ENCODE measurements at places on chromosomes 3 and 15. TPM values are rescaled to one million over a fixed set of nuclear protein-coding genes. Genes with fewer than 3 reads are reported as not detected.

ISL2 gene
- total RNA-seq: 1.2 TPM

ACP3 gene
- total RNA-seq: 3.5 TPM

SLC28A2 gene
- total RNA-seq: 2.4 TPM

LMAN1L gene
- not detected for total RNA-seq

- DNase-seq: no peak
Observed at GRCh38 chr3:15356176-15356575, 23.8 kb upstream of the SH3BP5 start.

GRCh38 chr15:58999694-59000093, 12.2 kb downstream of the RNF111 start:
- no peak for DNase-seq

- no peak for DNase-seq
Observed at GRCh38 chr3:160554980-160555379, 10.4 kb downstream of the KPNA4 start.

DNA sequence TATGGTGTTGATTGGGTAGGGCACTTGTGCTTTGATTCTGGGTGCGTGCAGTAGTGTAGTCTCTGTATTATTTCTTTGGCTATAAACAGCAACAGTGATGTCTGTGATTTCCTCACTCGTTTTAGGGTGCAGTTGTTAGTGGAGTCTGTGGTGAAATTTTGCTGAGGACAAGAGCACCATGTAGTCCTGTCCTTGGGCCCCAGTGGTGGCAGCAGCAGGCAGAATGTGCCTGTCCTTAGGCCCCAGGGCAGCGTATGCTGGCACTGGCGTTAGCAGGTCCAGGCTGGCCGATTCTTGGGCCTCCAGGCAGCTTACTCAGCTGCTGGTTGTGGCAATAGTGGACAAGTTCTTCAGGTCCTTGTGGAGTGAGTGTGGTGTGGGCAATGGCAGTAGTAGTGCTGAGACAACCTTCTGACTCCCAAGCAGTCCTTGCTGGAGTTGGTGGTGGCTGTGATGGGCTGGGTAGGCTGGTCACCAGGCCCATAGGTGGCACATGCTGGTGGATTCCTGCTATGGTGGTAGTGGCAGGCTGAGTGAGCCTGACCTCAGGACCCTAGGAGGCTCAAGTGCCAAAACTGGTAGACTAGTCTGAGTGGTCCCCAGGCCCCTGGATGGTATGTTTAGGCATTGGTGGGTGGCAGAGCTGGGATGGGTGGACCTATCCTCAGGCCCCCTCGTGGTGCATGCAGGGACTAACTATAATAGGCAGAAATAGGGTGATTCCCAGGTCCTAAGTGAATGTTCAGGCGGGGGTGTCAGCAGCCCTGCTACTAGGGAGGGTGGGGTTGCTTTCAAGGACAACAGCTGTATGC, 56.3 kb downstream of the TNFAIP8L3 start:
- DNase-seq: no peak

GRCh38 chr3:112656043-112656442, 15.1 kb upstream of the CCDC80 start:
- DNase-seq: no peak

DNA sequence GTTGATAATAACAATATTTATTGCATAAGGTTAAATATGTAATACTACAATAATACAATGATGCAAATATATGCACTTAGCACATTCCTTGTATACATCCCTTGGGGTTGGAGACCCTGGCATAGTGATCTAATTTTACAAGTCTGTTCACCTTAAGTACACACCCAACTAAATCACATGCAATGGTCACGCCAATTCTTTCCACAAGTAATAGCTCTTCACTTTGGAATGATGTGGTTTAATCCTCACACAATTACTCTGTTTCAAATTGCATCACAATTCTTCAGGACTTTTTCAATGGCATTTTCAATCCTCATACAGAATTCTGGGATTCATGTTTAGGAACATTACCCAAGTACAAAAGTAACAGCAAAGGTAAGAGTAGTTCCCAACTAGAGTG, 27.3 kb upstream of the SPRED1 start:
- DNase-seq: no peak

DNA sequence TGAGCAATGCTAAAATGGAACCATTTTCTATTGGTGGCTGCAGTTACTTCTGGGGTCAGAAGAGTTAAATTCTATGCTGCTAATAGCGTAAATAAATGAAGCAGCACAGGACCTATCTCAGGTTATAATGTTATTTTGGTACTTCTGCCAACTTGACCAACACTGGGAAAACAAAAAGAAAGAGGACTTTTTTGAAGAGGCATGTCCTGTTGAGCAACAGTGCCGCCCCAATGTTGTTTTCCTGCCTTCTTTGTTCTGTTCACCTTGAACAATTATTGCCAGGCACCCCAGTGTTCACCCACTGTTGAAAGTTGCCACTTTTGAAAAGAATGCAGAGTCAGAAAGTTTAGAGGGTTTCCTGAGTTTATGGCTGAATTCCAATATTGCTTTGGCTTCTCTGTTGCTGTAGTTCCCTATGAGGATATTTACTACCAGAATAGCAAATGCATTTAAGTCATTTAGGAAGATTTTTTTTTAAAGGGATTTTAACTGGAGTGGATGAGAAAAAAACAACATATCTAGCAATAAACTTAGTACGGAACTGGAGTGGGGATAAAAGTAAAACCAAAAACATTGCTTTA, 679.0 kb upstream of the DPPA4 start:
- no peak for DNase-seq

DNA sequence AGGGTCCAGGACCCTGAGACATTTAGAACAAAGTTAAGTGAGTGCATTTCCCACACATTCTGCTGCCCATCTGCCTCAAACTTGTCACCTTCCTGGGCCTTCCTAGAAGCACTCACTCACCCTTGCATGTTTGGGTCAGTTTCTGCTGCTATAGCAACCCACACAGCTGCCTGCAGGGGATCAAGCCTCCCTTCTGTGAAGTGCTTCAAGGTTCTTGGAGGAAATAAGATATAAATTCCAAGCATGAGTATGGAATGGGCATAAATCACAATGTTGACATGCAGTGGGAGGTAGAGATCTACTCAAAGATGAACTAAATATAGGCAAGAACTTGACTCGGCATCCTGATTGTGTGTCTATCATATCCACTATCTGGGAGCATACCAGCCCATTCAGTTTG, 140.4 kb downstream of the SLC9A9 start:
- DNase-seq: no peak

DNA sequence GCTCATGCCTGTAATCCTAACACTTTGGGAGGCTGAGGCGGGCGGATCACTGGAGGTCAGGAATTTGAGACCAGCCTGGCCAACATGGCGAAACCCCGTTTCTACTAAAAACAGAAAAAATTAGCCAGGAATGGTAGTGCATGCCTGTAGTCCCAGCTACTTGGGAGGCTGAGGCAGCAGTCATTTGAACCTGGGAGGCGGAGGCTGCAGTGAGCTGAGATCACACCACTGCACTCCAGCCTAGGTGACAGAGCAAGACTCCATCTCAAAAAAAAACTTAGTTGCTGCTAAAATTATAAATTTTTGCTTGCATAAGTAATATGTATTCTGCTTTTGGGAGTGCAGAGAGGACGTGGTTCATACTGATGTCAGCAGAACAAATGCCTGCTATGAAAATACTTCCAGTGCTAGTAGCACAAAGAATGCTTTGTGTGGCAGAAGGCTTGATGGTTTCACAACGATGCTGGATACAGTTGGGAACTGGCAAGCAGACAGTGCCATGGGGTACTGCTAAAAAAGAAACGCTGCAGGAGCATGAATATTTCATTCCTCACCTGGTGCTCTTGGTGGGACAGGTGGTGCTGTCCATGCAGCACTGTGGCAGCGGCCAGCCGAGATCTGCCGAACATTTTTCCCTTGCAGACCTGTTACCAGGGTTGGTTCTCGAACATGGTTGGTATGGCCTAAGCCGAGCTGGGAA, 31.1 kb downstream of the FBXL22 start:
- no peak for DNase-seq

DNA sequence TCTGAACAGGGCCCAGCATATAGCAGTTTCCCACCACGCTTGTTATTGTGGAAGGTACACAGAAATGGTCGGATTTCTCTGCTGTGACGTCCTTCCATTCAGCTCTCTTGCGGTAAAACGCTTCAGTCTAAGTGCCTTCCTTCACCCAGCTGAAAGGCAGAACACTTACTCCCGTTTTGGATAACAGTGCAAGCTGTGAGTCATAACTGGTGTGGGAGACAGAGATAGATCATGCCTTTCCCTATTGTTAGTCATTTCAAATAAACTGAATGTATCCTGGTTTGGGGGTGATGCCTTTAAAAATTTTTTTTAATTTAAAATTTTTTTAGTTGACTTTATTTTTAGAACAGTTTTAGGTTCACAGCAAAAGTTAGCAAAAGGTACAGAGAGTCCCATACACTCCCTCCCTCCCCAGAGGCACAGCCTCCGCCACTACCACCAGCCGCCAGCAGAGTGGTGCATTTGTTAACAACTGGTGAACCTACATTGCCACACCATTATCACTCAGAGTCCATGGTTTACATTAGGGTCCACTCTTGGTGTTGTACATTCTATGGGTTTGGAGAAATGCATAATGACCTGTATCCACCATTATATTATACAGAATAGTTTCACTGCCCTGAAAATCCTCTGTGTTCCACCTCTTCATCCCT, 94.9 kb upstream of the NSMCE3 start:
- DNase-seq: no peak

GRCh38 chr15:94040541-94041248, 190.7 kb upstream of the MCTP2 start:
- no peak for DNase-seq

GRCh38 chr3:36792342-36792741, 28.0 kb upstream of the DCLK3 start:
- DNase-seq: no peak

GRCh38 chr15:65945616-65946015, 76.3 kb downstream of the RAB11A start:
- no peak for DNase-seq

GRCh38 chr15:66747886-66748707, 46.1 kb downstream of the SMAD6 start:
- no peak for DNase-seq

GRCh38 chr3:32366638-32367397, 24.8 kb upstream of the CMTM7 start:
- no peak for DNase-seq
